Spleen (tissue), 13 donors: ENCODE measurements at places on chromosomes 3 and 15. TPM values are rescaled to one million over a fixed set of nuclear protein-coding genes. Genes with fewer than 3 reads are reported as not detected.

- no peak overlapping the region for H3K4me3 ChIP-seq
- no peaks in the 10 kb centered on the region for H3K36me3 ChIP-seq
These were observed 35.1 kb upstream of the P3H2 start for GRCh38 chr3:190155752-190156151.

GRCh38 chr3:175777495-175777894 is 918.4 kb downstream of the NAALADL2 start:
- no peak overlapping the region for H3K27ac ChIP-seq
- no peaks in the 10 kb centered on the region for H3K4me1 ChIP-seq
- no peaks in the 10 kb centered on the region for H3K27me3 ChIP-seq
- H3K36me3 ChIP-seq = no peaks in the 10 kb centered on the region
- DNase-seq = no peak

- no peaks in the 10 kb centered on the region for H3K36me3 ChIP-seq
- DNase-seq = no peak
- no peaks in the 10 kb centered on the region for H3K27me3 ChIP-seq
- H3K4me3 ChIP-seq = no peak overlapping the region
These were observed 7.7 kb downstream of the SELENOT start for GRCh38 chr3:150610785-150611184.

GRCh38 chr3:18420555-18420954 is 4.6 kb downstream of the SATB1 start:
- H3K4me1 ChIP-seq = peaks cover 78% of the 10 kb centered on the region
- no peaks in the 10 kb centered on the region for H3K27me3 ChIP-seq
- DNase-seq = no peak
- H3K27ac ChIP-seq = no peak overlapping the region
- peaks cover 30% of the 10 kb centered on the region for H3K36me3 ChIP-seq

The CHL1 gene
- total RNA-seq = 13.4 TPM

The KIF15 gene
- total RNA-seq = 5.2 TPM

The MASP1 gene
- 1.9 TPM for total RNA-seq
